ENCODE measurements at places on chromosomes 1 and 21.

DNA sequence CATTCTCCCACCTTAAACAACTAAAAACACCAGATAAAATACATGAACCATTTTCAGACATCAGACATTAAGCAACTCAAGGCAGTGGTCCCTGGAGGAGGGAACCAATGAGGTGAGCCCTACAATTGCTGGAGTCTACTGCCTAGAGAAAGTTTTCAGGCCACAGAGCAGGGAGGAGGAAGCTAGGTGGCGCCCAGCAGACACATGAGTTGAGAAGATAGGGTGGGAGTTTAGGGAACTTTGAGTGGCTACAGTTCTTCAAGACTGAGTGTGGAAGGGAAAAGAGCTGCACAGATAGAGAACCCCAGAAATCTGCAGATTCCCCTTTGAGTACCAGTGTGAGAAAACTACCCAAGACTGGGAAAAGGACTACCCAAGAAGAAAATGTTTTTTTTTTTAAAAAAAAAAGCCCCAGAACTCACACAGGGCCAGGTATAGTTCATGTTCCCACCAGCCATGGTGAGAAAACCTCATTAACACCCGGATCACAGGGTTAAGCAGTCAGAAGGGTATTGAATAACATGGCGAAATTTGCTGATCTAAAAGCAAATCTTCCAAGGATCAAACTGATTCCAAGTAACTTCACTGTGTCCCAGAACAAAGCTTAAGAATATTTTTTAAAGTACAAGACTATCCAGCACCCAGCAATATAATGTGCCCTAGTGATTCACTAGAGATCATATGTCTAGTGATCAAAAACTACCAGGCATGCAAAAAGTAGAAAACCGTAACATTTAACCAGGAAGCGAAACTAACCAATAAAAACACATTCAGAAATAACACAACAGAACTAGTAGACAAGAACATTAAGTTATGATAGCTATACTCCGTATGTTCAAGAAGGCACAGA is 12.0 kb downstream of the ALDH9A1 start:
- DNase-seq: no peak

GRCh38 chr1:185040408-185040735 is 5.0 kb upstream of the RNF2 start:
- DNase-seq: no peak

DNA sequence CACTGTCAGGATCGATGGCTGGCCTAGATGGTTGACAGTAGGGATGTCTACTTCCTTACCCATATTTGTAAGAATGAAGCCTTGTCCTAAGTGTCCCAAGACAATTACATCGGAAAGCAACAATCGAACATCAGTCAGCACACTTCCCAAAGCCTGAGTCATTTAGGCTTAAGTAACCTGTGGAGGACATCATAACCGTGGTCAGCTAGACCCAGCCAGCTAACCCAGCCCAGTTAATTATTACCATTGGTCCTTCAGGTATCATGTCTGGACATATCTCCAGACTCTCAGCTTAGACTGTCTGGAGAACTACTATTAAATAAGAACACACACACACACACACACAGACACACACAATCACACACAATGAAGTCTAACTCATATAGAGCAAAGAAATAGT is 264.7 kb downstream of the TRABD2B start:
- DNase-seq: no peak

DNA sequence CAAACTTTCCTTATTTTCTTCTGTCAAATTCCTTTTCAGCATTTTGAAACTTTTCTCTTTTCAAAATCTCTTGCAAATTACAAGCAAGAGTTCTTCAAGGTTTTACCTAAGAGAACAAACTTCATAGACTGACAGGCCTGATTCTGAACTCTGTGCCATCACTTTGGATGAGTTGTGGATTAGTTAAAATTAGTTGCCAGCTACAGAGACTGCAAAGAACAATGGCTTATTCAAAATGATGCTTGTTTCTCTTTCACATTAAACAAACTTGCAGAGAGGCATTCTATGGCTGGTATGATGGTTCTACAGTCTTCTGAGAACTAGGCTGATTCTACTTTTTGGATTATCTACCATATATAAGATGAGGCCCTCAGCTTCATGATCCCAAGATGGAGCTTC is 3.8 kb downstream of the LRRC8B start:
- DNase-seq: no peak

GRCh38 chr1:24391882-24392603 is 21.5 kb downstream of the STPG1 start:
- DNase-seq: no peak

DNA sequence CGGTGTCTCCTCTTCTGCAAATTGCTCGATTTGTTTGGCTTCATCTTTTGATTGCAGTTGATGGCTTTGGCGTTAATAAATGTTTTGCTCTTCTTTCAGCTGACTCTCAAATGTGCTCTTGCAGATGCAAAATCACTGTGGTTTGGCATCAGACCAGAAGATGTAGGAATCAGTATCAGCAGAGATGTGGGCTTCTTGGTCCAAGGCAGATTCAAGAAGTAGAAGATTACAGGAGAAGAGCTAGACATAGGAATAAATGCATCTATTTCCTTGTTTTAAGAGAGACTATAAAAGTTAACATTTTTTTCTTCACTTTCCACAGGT is 59.8 kb upstream of the BACH1 start:
- no peak for DNase-seq

GRCh38 chr1:23394181-23394580 is 24.5 kb upstream of the ZNF436 start:
- no peak for DNase-seq

- DNase-seq: no peak
These were observed 73.7 kb upstream of the NRIP1 start for GRCh38 chr21:15138490-15138889.

GRCh38 chr21:21232320-21232719 is 234.1 kb downstream of the NCAM2 start:
- DNase-seq: no peak

GRCh38 chr1:18635891-18636595 is 5.4 kb downstream of the PAX7 start:
- DNase-seq: no peak

- no peak for DNase-seq
These were observed 12.4 kb downstream of the PSEN2 start for GRCh38 chr1:226882631-226883409.
